ENCODE measurements at places on chromosomes 3 and 15.
A peak's percentile ranks its signal among the peaks of the same experiment; 100 is the strongest.

GRCh38 chr15:77410701-77411618 is 8.9 kb downstream of the PEAK1 start:
- no peak for DNase-seq

- DNase-seq: no peak
Measured at GRCh38 chr15:61582092-61582491, 353.0 kb upstream of the RORA start.

GRCh38 chr3:67529337-67529736 is 125.1 kb downstream of the SUCLG2 start:
- no peak for DNase-seq

DNA sequence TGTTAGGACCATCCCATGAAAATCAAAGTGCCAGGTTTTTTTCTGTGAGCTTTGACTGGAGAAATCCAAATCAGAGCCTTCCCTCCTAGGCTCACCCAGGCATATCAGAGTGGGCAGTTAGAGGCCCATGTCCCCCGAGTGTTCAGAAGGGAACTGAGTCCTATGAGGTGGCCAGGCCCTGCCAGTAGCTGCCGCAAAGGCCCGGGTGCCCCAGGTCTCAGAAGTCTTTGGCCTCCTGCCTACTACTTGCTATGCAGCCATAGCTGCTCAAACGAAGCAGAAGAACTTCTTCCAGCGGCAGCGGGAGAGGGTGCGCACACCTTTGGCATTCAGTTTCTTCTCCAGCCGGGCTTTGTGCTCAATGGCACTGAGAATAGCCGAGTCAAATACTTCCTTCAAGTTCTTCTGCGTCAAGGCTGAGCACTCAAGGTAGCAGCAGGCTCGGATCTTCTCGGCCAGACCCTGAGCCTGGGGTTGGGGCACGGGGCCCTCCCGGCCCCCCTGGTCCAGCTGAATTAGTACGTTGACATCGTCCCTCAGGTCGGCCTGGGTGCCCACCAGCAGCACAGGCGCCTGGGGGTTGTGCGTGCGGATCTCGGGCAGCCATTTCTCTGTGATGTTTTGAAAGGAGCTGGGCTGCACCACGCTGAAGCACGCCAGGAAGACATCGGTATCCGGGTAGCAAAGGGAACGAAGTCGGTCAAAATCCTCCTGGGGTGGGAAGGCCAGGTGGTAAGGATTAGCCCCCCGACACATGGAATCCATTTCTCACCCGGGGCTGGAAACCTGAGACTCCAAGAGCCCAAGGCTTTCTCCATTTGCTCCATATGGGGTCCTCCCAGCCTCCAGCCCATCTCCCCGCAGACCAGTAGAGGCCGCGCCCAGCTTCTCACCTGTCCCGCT is 992 bp downstream of the RHOV start:
- DNase-seq: no peak

DNA sequence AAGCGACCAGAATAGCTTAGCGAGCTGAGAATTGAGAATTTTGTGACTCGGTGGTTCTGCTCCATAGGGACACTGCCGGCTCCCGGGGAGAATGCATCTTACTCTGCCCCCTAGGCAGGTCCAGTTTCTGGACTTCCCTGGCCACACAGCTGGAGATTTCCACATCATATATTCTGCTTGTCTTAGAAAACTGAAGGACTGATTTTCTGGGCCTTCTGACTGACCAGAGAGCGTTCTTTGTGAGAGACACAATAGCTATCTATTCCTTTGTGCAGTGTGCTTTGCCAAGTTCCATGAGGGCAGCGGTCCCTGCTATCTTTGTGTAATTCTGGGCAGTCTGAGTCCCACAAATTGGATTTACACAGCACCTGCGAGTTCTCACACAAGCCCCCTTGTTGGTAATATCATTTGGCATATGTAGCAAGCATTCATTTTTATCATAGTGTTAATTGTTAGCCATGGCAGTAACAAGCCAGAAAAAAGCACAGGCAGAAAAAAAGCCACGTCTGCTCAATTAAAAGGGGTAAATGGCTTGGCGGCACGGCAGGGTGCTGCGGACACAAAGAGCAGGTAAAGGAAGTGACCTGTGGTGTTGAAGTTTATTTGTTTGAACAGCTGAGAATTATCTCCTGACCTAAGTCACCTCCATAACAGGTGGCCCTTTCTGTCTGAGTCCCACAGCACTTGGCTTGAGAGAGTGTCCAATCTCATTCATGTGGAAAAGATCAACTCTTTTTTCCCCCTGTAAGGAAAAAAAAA is 688.7 kb downstream of the TUSC7 start:
- no peak for DNase-seq

GRCh38 chr15:97153356-97153965 is 807.0 kb upstream of the ARRDC4 start:
- no peak for DNase-seq

GRCh38 chr15:89199746-89200145 is 21.6 kb downstream of the RLBP1 start:
- DNase-seq: no peak

- no peak for DNase-seq
Measured at GRCh38 chr15:93179072-93179471, 90.1 kb upstream of the RGMA start.

- DNase-seq: no peak
Measured at GRCh38 chr15:29656636-29657475, 165.4 kb downstream of the TJP1 start.

GRCh38 chr3:185631108-185631507 is 45.0 kb downstream of the SENP2 start:
- DNase-seq: no peak

GRCh38 chr15:70238917-70239316 is 141.2 kb upstream of the TLE3 start:
- no peak for DNase-seq

DNA sequence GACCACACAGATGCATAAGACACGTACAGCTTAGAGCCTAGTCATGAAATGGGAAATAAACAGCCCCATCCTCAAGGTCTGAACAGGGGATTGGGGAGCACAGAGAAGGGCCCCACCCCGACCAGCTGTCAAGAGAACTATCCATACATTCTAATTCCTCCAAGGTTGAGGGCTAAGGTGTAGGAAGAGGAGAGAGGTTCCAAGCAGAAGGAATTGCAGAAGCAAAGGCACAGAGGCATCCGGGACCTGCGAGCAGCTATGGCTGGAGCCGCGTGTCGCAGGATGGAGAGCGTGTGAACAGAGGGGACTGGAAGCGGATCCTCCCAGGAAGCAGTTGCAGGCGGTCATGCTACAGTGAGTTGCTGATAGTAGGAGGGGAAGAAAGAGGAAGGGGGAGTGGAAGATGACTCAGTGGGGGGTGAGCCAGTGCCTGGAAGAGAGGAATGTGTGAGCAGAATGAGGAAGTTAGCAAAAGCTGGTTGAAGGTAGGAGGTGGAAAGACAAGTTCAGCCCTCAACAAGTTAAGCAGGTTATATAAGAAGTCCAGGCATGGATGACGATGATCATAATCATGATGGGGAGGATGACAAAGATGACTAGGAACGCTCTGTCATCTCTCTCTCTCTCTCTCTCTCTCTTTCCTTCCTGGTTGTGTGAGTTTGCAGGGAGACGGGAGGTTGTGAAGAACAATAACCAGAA is 89.7 kb downstream of the LIPC start:
- no peak for DNase-seq

DNA sequence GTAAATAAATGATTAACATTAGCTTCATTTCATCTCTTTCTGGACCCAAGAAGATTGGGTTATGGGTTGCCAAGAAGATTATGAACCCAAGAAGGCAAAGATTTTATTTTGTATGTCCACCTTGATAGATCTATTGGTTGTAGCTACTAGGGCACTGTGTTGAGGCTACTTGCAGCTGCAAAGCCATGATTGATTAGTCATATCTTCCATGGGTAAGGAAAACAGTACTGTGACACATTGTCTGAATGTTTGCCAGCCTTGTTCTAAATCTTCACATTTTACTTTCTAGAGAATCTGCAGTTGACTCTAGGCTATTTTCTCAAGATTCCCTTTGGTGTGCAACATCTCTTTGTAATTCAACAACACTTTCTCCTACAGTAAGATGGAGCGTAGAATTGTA is 229.2 kb upstream of the KCNH8 start:
- no peak for DNase-seq

DNA sequence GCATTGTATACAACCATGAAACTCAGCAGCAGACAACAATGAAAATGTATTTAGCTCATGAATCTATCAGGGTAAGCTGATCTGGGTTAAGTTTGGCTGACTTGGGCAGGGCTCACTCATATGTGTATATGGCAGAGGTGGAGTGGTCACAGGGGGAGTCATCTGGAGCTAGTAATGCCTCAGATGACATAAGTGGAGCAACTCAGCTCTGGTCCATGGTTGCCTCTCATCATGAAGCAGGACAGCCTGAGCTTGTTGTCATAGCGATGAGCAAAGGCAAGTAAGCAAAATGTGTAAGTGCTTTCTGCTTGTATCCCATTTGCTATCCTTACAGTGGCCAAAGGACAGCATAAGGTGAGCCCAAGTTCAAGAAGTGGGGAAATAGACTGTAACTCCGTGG is 64.5 kb downstream of the ALCAM start:
- no peak for DNase-seq

- no peak for DNase-seq
Measured at GRCh38 chr15:91921188-91921842, 67.8 kb downstream of the SLCO3A1 start.

DNA sequence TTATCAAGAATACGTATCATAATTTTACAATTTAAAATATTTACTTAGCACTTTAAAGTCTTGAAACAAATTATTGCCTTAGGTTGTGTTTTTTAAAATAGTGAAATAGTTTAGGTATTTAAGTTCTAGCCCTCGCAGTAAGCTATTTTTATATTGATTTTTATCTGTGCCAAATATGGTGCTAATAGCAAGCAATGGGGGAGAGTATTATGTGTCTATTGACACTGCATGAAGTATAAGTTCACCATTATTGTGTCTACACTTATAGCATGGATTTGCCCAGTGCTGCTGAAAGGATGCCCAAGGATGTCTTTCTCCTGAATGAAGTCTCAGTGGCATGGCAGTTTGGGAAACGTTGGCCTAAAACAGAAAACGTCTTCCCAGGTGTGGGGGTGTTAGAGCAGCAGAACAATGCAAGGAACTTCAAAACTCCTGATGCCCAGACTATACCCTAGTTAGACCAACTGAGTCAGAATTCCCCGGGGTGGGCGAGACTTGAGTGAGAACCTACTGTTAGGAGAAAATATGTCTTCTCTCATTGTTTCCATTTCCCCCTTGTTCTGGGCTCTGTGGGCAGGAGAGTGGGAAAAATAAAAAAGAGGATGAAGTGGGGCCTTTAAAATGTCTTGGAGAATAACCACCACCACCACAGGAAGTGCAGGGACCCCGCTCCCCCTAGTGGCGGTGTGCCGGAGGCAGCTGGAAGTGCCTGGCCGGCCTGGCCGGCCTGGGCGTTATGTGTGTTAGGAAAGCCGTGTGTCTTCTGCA is 104.2 kb upstream of the SLC7A14 start:
- DNase-seq: peak; percentile 4

DNA sequence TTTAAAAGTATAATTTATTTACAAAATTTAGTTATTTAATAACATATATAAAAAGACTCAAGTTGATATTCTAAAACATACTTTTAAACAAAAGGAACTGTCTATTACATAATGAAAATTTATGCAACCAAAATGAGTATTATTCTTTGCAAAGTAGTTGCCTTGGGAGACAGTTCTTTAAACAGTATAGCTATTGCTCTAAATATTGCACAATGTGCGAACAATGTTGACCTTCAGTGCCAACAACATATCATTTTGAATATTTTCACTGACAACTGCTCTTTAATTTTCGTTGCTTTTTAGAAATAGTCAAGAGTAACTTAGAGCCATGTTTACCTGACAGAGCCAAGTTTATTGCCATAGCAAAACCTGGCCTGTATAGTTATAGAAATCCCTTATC is 124.9 kb downstream of the ZBTB20 start:
- no peak for DNase-seq

GRCh38 chr3:183252973-183253527 is at the start of gene B3GNT5:
Gene B3GNT5, plus strand, starts transcription at chr3:183253253. Its CDS starts 16,546 bp downstream, at chr3:183269799.
- DNase-seq: peak; percentile 51

DNA sequence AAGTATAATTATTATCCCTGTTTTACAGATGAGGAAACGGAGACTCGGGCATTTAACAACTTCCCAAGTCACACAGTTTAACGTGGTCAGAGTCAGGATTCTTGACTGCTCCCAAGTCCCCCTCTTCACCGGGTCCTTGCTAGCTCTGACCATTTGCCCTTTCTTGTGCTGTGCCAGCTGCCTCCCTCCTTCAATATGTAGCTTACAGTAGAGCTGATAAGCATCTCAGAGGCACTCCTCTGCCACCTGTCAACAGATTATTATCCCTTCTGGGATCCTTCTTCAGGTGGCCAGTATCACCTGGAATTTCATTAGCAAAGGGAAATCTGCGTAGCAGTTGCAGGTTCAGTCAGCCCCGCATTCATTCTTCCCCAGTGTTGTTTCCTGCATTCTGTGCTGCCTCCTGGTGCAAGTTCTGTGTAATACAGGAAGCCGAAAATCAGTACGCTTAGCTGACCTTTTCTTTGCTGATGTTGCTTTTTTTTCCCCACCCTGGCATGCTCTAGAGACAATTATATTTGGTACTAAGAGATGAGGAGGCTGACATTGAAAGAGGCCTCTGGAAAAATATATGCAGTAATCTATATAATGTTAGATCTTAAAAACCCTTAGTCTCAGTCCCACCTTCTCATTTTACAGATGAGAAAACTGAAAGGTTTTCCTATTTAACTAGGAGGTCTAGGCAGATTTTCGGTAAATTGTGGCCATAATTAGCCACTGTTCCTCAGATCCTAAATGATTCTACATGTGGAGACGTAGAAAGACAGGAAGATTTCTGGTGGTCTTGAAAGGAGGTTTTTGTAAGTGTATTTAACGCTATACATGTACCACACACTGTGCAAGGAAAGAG is 24.8 kb downstream of the TMOD2 start:
- DNase-seq: peak; percentile 44

- DNase-seq: peak; percentile 70
Measured at GRCh38 chr3:127547761-127548605, 42.5 kb downstream of the TPRA1 start.

DNA sequence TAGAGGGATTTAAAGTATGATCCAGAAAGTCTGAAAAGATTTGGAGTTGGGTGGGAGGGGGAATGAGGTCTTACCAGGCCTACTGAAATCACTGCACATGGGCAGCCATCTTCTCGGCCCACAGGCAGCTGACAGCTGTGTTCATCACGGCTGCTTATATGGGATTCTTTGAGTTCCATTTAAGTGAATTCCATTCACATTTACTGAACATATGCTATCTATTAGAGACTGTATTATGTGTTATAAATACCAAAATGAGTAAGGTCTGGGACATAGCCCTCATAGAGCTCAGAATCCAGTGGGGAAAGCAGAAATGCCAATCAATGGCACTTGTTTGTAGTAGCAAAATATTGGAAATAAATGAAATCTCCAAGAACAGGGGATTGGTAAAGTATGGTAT is 91.1 kb downstream of the TRIM42 start:
- DNase-seq: no peak

- DNase-seq: no peak
Measured at GRCh38 chr3:42708611-42709151, 6.1 kb upstream of the HHATL start.

DNA sequence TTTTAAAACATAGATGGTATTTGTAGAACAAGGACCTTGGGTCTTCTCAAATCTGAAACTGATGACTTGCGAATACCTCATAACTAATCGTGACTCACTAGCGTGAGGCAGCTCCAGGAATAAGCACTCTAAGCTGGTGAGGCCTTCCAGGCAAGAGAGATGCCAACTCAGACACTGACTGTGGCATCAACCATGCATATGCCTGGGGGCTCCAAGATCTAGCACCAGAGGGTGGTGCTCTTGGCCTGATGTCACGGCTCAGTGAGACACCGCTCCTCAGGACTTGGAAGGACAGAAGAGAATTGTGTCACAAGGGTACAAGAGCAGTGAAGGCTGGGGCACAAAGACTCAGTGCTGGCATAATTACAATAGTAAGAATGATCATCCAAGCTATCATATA is 125.0 kb upstream of the TRIM42 start:
- no peak for DNase-seq

GRCh38 chr15:80182611-80183261 is 29.9 kb downstream of the FAH start:
- no peak for DNase-seq

Measured in activated CD4-positive, alpha-beta T cell treated with anti-CD3 and anti-CD28 coated beads, Interleukin-2, amount 50 U/mL, for 4 hours (primary cell).